ENCODE measurements at places on chromosomes 1 and 21.

GRCh38 chr1:234111458-234112142 lies 207.1 kb downstream of the SLC35F3 start:
- DNase-seq: no peak

GRCh38 chr1:109225711-109226445 lies 12.2 kb downstream of the SARS1 start:
- DNase-seq: no peak

DNA sequence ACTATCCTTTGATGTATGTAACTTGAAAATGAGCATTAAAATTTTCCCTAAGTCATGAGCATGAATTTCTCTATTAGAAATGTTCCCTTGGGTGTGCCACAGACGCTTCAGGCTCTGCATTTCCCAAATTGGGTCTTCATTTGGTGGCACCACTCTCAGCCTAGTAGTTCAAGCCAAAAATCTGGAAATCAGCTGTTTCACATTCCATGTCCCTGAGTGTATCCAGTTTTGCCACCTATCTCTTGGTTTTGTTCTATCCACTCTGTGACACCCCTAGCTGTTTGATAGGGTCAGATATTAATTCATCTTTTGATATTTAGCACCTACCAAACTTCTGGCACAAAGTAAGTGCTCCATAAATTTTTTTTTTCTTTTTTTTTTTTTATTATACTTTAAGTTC lies 89.5 kb upstream of the DPH5 start:
- DNase-seq: no peak

GRCh38 chr1:247459507-247459906 lies 1.6 kb upstream of the OR2B11 start:
- no peak for DNase-seq

DNA sequence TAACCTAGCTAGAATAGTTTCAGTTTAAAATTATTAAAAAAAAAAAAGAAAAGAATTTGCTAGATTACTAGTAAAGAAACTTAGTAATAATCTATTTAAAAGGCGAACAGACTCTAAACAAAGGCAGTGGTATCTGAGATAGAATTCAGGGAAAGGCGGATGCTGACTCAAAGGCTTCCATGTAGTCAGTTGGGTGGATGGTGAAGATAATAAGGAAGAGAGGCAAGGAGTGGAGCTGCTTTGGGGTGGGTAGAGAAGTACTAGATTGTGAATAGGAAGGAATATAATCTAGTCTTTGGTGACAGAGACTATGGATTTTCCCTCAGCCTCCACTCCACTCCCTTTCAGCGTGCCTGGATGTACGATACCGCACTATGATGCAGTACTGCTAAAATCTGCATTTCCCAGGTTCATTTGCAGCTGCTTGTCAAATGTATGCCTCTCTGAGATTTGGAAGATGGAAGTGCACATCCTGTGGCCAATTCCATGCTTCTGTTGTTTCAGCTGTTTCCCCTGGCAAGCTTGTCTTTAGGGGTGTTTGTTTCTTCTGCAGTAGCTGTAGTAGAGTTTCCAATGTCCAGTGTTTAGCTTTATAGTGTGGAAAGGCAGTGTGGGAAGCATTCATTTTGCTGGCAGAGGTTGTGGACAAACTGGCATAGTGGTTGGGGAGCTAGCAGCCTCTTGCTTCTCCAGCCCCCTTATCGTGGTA lies 184.6 kb upstream of the NRIP1 start:
- DNase-seq: no peak

GRCh38 chr1:116506132-116507004 lies 64.5 kb downstream of the CD58 start:
- no peak for DNase-seq

GRCh38 chr1:147843486-147843885 lies 59.1 kb upstream of the GJA8 start:
- DNase-seq: no peak

DNA sequence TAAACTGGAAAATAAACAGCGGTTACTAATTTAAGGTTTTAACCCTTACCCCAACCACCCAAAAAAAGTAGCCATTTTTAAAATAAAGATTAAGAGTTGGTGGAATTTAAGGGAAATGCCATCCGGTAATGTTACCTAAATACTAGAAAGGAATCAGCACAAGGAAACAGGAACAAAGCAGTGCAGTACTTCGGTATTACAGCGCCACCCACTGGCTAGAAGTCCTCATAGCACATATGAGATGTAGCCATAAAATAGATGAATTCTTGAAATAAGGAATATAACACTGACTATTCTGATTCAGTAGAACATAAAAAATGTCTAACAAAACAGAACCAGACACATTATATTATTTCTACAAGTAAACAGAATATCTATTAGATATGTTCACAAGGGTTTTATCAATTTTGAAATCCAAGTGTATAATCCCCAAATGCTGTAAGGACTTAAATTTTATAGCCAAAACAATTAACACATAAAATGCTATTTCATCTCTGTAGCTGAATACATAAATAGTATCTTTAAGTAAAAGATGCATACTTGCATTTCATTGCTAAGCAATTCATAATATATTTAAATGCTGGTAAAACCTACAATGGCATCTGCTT lies 58.8 kb downstream of the FRRS1 start:
- peak; percentile 17 for DNase-seq

DNA sequence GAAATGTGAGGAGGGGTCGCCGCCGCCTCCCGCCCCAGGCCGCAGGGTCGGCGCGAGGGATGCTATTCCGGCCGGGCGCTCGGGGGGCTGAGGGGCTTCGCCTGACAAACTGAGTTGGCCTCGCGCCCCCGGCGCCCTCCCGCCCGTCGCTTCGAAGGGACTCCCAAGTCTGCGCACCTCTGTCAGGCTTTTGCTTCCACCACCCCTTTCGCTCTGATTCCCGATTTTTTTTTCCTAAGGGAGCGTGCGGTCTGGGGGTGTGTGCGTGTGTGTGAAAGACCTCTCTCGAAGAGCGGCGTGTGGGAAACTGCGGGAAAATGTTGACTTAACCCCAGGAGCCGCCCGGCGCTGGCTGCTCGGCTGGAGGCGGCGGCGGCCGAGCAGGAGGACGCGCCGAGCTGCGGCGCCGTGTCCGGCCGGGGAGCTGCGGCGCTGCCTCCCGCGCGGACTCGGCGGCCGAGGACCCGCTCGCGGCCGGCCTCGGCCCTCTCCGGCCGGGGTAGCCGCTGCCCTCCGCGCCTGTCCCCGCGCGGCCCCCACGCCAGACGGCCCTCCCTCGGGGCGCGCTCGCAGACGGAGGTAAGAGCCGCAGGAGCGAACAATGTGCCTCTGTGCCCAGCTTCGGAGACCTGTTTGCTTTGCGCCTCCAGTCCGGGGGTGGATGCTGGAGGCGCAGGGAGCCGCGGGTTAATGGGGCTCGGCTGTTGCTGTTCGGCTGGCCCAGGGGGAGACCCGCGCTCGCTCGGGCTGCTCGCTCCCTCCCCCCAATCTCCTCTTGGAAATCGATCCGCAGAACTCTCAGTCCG lies 1.1 kb downstream of the ADGRL2 start:
- DNase-seq: no peak
